ENCODE measurements at places on chromosomes 4 and X.

GRCh38 chr4:76582817-76583087 lies 147.7 kb downstream of the SHROOM3 start:
- no peak for DNase-seq

DNA sequence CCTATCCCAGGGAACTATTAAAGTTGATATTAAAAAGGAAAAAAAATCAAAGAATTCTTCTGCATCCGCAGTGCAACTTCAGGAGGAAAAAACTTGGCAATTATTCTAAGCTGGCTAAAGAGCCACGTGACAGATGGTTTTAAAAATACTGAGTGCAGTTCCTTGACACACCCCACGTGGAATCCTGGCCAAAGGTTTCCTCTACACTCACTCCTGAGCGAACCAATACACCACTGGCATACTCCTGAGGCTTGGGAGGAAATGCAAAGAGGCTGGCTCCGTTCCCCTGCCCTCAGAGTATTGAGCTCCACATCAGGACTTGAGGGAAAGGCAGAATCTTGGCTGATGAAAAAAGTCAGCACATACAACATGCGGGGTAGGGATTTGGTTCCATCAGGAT lies 133.8 kb upstream of the ATP6AP2 start:
- DNase-seq = no peak

- no peak for DNase-seq
Observed at GRCh38 chr4:70969076-70969475, 24.4 kb upstream of the DCK start.

DNA sequence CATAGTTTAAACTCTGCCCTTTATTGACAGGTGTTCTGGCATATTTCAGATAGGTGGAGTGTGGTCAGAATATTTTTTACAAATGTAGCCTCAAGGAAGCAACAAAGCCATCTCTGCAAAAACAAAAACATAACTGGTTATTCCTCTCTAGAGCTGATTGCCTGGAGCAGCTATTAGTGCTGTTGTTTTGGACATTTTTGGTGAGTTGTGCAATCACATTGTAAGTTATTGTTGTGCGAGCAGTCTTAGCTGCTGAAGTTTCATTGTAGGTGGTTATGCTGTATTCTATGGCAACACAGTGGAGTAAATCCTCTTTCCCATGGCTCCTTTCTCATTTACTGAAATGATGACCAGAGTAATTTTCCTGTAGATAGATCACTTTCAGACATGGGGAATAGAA lies 1413.0 kb downstream of the PCDH7 start:
- no peak for DNase-seq

- no peak for DNase-seq
Observed at GRCh38 chr4:2044542-2045517, 14.3 kb upstream of the NAT8L start.

DNA sequence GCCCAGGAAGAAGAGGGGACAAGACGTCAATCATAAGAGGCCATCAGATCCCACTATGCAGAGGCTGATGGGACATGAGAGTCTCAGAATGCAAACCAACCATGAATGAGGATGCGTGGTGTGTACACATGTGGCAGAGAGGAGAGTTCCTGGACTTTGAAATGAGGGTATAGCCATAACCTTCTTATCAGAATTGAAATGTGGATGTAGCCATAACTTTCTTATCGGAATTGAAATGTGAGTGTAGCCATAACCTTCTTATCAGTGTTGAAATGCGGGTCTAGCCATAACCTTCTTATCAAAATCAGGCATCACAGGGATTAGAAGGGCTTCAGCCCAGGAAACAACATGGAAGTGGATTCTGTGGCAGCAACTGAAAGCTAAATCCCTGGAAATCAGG lies 415.5 kb upstream of the FAT1 start:
- DNase-seq = no peak

GRCh38 chrX:3393178-3393577 lies 46.7 kb upstream of the MXRA5 start:
- no peak for DNase-seq

- DNase-seq = no peak
Observed at GRCh38 chr4:22884157-22884556, 191.4 kb downstream of the GBA3 start.

Measured in activated T-helper 1 cell treated with anti-CD3 and anti-CD28 coated beads, Interleukin-2, amount 50 U/mL, for 16 hours (primary cell).